ENCODE measurements at places on chromosomes 4 and X. TPM values are rescaled to one million over a fixed set of nuclear protein-coding genes. Genes with fewer than 3 reads are reported as not detected.

DNA sequence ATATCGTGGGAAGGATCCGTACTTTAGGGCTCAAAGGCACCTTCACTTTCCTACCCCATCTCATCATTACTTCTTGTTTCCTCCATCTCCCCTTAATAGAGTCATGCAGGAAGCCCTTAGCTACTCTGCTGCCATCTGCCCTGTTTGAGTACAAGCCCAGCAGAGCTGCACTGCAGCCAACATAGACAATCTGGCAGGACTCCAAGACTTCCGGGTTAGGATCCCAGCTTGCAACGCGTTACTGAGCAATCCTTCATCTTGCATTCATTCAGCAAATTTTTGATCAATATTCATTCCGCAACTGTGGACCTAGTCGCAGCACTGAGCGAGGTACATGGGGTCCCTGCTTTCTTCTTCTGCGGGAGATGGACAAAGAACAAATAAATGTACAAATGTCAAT, 344.9 kb downstream of the BCOR start:
- no peak for ATAC-seq

- no peak for ATAC-seq
These were observed 196.5 kb upstream of the HS3ST1 start for GRCh38 chr4:11625211-11625610.

- peak; percentile 95 for ATAC-seq
These were observed at the start of gene RPL39 for GRCh38 chrX:119791437-119792231. TSS of gene RPL39 (minus strand) at chrX:119791630. CDS start at chrX:119791576, 54 bp downstream.

DNA sequence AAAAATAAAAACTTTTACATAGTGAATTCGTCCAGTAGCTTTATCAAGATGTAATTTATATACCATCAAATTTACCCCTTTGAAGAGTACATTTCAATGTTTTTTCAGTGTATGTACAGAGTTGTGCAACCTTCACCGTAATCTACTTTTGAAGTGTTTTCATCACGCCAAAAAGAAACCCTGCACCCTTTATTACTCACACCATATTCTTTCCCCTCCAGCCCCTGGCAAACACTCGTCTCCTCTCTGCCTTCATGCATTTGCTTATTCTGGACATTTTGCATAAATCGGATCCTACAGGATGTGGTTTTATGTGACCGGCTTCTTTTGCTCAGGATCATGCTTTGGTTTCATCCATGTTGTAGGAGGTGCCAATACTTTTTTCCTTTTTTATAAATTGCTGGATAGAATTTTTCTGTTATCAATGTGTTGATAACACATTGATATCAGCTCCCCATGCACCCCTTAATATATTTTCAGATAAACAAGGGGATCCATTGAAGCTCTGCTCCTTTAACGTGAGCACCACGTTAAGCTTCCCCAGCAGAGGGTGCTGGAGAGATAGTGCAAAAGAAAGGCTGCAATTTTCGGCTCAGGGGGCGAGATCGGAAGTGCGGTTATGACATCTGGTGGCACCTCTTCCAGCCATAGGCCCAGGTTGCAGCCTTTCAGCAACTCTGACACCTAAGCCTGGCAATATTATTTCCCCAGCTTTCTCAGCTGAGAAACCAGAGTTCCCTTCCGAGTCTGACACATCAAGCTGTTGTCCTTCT, 100.1 kb upstream of the VCX3B start:
- no peak for ATAC-seq

Gene SOX3
- total RNA-seq: not detected

Gene GSX2
- total RNA-seq: not detected

Gene VGLL1
- not detected for total RNA-seq

All from activated T-helper 17 cell treated with anti-CD3 and anti-CD28 coated beads, Interleukin-2, amount 50 U/mL, for 72 hours (primary cell).